Bronchial epithelial cell (primary cell): ENCODE measurements at places on chromosomes 12 and 14.

DNA sequence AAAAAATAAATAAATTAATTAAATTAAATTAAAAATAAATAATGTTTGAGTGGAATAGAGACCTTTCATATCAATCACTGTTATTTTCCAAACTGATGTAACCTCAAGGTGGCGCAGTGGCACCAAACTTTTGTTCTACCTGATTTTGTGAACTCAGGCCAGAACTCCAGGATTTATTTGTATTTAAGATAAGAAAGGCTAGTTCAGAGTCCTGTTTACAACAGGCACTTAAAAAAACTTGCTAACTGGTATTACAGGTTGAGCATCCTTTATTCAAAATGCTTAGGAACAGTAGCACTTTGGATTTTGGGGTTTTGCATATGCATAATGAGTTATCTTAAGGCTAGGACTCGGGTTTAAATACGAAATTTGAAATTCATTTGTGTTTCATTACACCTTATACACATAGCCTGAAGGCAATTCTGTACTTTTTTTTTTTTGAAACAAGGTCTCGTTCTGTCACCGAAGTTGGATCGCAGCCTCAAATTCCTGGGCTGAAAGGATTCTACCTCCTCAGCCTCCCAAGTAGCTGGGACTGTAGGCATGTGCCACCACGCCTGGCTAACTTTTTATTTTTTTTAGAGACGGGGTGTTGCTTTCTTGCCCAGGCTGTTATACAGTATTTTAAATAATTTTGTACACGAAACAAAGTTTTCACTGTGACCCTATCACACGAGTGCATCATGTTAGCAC, 32.4 kb downstream of the YY1 start:
- DNase-seq = peak; percentile 40

DNA sequence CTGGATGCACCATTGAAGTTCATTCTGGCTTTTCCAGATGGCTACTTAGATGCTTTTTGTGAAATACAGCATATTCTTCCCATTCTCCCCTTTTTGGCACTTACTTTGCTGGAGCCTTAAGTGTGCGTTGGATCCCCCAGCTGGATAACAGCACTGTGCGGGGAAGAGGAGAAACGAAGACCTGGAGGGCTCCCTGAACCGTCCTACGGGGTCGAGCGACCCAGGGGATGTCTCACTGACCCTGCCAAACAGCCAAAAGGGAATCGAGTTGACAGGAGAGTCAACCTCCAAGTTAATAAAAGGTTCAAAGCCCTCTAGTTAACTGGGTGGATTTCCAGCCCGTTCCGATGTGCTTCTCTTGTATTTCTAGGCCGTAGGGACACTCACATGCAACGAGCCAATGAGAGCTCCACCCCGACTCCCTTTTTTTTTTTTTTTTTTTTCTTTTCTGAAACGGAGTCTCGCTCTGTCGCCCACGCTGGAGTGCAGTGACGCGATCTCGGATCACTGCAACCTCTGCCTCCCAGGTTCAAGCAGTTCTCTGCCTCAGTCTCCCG, 1.0 kb upstream of the CAMKK2 start:
- DNase-seq = peak; percentile 52

DNA sequence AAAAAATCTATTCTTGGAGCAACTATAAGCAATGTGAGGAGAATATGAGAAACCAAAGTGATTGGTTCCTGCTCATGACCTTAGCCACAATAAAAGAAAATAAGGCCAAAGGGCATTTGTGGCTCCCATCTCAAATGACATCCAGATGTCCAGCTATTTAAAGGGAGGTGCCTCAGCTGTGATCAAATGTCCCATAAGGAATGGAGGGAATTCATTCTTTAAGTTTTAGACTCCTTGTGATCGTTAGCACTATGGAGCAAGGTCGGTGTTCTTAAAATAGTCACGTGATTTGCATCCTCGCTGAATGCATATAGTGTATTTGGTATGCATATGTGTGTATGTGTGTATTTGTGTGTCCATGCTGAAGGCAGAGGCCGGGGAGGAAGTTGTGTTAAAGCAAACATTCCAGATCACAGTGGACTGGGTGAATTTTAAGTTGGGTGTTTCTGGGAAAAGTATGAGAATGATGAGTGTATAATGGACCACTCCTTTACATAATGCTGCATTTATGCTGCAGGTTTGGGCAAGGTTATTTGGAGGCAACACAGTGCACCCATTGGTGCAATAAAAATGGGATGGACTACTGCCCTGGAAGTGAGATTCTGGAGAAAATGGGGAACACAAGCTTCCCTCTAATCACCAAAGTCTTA, 5.6 kb upstream of the E2F7 start:
- no peak for DNase-seq

DNA sequence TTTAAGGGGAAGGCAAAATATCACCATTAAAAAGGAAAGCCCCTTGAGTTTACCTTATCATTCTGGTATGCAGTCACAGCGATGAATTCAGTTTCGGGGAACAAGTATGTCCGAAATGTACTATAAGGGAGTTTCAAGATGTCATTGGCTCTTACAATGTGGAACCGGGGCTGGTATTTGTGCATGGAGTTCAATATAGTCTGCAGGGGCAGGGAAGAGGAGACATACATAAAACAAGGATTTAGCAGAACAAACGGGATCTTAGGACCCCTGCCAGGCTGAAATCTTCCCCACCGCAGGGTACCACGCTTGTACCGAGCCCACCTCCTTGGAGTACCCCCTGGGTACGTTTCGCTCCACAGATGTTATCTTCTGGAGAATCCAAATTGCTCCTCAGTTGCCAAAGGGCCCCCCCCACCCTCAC, 4.5 kb downstream of the TBX3 start:
- DNase-seq = no peak
